ENCODE measurements at places on chromosomes 11 and 22. TPM values are rescaled to one million over a fixed set of nuclear protein-coding genes. Genes with fewer than 3 reads are reported as not detected.

GRCh38 chr11:13949876-13950275, 12.6 kb upstream of the SPON1 start:
- no peak for DNase-seq

DNA sequence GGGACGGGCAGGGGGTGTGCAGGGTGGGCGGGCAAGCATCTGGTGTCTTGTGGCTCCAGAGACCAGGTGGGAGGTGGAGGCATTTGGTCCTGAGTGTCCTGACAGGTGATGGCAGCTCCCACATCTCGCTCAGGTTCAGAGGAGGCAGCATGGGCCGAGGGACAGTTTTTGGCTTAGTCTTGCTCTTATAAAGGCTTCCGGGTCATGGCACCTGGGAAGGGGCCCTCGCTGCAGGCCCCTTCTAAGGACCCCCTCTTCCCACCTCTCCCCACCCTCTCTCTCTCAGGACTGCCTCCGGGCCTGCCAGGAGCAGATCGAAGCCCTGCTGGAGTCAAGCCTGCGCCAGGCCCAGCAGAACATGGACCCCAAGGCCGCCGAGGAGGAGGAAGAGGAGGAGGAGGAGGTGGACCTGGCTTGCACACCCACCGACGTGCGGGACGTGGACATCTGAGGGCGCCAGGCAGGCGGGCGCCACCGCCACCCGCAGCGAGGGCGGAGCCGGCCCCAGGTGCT, 9.9 kb downstream of the CCND1 start:
- DNase-seq: no peak

- peak; percentile 83 for DNase-seq
These were observed 1.1 kb upstream of the ABTB2 start for GRCh38 chr11:34358728-34359547.

DNA sequence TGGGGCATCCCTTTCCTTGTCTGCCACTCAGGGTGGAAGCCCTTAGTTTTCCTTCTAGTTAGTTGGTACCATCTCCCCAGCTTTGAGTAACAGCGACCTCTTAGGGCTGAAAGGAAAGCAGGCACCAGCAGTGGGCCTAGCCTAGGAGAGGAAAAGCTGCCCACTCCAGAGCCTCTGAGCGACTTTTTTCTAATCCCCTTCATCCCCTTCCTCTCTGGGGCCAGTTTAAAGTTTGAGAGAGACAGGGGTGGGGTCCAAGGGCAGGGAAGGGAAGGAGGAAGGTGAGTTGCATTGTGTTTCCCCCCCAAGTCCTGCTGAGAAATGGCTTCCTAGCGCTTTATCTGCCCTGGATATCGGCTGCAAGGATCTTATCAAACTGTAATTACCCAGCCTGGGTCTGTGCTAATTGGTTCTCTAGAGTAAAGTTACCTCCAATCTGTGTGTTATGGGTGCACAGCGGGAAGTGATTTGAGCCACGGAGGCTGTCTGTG, 573.9 kb upstream of the CADM1 start:
- no peak for DNase-seq

DNA sequence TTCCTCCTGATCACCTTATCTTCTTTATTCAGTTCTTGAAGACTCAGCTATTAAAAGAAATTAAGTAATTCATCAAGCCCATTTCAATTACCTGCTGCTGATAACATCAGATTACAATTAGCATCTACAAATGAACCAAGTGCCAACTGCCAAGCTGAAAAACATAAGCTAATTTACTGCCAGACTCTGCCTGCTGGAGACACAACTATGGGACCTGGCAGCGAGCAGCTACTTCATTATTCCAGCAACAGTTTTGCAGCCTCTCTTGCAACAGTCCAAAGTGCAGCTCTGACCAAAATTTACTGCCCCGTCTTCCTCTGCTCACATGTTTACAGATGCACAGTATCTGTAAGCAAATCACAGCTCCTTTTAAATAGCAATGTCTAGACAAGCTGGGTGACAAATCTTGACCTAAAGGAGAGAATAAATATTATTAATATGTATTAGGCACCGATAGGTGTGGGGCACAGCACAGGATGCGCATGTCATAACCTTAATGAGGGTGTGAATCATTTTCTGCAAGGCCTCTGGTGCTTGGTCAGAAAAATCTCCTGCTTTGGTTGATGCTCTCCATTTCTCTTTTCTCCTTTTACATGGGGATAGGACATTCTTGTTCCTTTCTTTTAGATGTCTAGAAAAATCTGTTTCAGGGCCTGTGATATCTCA, 232.2 kb upstream of the PITPNB start:
- DNase-seq: no peak

DNA sequence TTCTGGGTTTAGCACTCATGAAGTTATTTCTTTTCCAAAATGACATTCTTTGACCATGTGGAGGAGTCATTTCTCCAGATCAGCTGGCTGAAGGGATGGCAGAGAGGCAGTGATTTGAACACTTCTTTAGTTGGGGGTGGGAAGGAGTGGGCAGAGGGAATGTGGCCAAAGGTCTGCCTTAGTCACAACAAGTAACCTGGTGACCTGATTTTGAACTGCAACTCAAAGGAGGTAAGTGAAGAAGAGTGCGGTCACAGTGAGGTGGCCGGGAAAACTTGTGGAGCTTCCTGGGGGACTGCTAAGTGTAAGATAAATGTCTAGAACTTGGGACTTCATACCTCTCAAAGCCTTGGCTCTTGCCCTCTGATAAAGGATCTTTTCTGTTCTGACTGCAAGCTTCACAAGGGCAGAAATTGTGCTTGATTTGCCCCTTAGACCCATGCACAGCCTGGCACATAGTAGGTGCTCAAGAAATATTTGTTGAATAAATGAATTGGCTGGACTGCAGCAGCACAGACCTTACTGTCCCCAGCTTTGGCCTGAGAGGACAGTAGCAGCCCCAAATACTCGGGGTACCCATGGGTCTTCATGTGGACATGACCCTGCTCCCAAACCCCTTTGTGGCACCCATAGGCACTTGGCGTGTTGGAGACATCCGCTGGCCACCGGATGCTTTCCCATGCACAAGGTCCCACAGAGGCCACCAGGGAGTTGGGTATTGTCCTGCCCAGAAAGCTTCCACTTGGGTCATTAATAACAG, 99.0 kb upstream of the ALX4 start:
- no peak for DNase-seq

- DNase-seq: no peak
These were observed 27.1 kb downstream of the MYEOV start for GRCh38 chr11:69320756-69321741.

GRCh38 chr11:20014067-20014402, 146.2 kb downstream of the DBX1 start:
- no peak for DNase-seq

DNA sequence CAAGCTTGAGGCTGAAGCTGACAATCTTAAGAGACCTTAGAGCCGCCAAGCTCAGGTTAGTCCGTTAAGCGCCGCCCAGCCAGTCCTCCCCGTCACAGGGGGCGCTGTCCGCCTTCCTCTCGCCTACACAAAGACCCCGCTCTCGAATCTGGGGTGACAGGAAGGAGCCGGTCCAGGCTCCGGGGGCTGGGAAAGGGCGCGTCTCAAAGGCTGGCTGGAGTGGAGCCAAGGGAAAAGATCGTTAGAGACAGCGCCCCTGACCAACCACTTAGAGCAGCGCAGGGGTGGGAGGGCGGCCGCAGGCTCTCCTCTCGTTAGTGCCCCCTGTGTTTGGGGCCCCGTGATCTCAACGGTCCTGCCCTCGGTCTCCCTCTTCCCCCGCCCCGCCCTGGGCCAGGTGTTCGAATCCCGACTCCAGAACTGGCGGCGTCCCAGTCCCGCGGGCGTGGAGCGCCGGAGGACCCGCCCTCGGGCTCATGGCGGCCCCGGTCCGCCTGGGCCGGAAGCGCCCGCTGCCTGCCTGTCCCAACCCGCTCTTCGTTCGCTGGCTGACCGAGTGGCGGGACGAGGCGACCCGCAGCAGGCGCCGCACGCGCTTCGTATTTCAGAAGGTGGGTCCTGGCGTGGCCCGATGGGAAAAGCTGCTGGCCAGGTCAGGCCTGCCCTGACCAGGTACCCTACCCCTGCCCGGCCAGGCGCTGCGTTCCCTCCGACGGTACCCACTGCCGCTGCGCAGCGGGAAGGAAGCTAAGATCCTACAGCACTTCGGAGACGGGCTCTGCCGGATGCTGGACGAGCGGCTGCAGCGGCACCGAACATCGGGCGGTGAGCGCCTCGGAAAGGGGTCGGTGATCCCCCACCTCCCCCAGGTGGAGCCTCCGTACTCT, at the start of gene MUS81:
MUS81 (plus strand) TSS at position 156 of the 887 bp plus-strand sequence; CDS start at position 477, 321 bp downstream.
- DNase-seq: peak; percentile 99

- DNase-seq: no peak
These were observed 59.1 kb upstream of the SCUBE2 start for GRCh38 chr11:9150501-9150900.

- DNase-seq: peak; percentile 7
These were observed 159.2 kb upstream of the DDI1 start for GRCh38 chr11:103877221-103877620.

GRCh38 chr22:17479135-17479534, 84.2 kb upstream of the SLC25A18 start:
- DNase-seq: no peak

GRCh38 chr22:23404689-23405365, 175.3 kb downstream of the IGLL1 start:
- DNase-seq: peak; percentile 11

GRCh38 chr11:23021287-23021863, 161.1 kb upstream of the CCDC179 start:
- peak; percentile 9 for DNase-seq

GRCh38 chr11:37142591-37142990, 544.6 kb upstream of the RAG2 start:
- DNase-seq: no peak

DNA sequence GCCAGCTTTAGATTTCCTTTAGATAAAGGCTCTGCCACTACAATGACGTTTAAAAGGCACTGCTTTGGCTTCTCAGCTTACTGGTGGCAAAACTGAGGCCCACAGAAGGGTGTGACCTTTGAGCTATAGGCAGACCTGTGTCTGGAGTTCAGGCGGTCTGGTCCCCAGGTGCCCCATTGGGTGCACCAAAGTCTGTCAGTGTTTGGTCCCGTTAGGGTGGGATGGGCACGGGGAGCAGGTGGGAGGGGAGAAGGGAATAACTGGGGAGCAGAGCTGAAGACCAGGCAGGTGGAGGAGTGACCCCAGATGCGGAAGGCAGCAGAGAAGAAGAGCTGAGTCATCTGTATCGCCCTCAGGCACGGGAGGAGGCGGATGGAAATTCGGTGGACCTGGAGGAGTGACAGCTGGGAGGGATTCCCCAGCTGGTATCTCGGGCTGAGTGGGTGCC, 45.3 kb upstream of the GCAT start:
- DNase-seq: no peak

- DNase-seq: no peak
These were observed 9.0 kb upstream of the REXO2 start for GRCh38 chr11:114430290-114430689.

DNA sequence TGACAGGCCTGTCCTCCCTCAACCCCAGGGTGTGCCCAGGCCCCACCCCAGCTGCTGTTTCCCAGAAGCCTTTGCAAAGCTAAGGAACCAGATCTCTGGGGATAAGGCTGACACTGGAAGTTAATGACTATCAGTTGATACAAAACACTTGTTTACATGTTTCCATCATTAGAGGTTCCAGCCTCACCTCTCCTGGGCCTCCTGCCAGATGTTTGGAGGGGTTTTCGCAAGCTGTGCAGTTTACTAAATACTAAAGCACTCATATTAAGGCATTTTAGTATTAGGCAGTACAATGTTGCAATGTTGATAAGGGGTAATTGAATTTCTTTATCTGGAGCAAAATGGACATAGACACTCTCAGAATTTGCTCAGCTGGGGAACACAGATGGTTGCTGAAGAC, 218.7 kb downstream of the INSC start:
- DNase-seq: no peak

DNA sequence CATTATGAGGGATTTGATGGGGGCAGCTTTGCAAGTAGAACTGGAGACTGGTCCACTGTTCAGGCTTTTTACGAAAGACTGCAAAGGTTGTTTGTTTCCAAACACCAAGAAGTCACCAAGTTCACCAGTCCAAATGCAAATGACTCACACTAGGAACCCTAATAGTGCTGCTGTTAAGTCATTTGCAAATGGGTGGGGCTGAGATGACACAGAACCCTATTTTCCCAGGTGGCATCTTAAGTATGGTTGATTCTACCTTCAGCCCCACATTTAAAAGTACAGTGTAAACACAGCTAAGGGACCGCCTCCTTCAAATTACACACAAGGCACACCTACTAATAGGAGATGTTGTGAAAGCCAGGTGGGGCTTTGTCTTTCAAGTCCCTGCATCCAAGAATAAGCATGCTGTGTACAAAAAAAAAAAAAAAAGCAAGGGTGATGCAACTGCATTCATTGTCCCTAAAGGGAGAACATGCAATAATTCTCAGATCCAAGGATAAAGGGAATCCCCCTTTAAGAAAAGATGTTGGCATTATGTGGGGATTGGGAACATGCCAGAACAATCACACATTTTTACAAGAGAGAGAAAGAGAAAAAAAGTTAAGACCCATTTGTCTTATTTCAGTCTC, 27.3 kb downstream of the BDNF start:
- DNase-seq: peak; percentile 76

GRCh38 chr11:12769834-12770345, 95.7 kb downstream of the TEAD1 start:
- peak; percentile 86 for DNase-seq

GRCh38 chr11:95684701-95685100, 104.9 kb downstream of the FAM76B start:
- DNase-seq: no peak

CSNK2A3 gene
- 2.2 TPM for total RNA-seq

ADM gene
- 10.6 TPM for total RNA-seq

FERMT3 gene
- total RNA-seq: 0.44 TPM

SBF2 gene
- 28.7 TPM for total RNA-seq

P4HA3 gene
- total RNA-seq: 0.93 TPM

CCDC116 gene
- 0.21 TPM for total RNA-seq

PDHX gene
- 35.9 TPM for total RNA-seq

ADAMTS8 gene
- not detected for total RNA-seq

VPS11 gene
- total RNA-seq: 16.2 TPM

TRIM29 gene
- 60.9 TPM for total RNA-seq

BARX2 gene
- not detected for total RNA-seq

PRMT3 gene
- total RNA-seq: 60.1 TPM

OR5T1 gene
- total RNA-seq: not detected
